Astrocyte (in vitro differentiated cells and primary cell): ENCODE measurements at places on chromosomes 6 and 20. TPM values are rescaled to one million over a fixed set of nuclear protein-coding genes. Genes with fewer than 3 reads are reported as not detected.

DNA sequence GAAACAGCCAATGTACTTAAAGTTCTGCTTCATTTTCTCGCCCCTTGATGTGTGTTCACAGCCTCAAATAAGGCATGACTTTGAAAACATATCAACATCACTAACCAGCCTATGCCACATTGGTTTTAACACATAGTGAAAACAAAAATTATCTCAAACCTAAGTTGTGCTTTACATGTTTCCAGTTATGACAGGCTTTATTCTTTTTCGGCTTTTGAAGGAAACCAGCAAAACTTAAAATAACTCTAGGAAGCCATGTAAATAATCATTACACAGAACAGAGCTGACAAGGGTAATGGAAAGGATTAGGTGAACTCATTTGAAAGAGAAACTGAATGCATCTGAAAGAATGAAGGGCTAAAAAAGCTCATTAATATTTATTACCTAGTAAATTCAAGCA, 42.1 kb downstream of the BMP5 start:
- no peak for DNase-seq

DNA sequence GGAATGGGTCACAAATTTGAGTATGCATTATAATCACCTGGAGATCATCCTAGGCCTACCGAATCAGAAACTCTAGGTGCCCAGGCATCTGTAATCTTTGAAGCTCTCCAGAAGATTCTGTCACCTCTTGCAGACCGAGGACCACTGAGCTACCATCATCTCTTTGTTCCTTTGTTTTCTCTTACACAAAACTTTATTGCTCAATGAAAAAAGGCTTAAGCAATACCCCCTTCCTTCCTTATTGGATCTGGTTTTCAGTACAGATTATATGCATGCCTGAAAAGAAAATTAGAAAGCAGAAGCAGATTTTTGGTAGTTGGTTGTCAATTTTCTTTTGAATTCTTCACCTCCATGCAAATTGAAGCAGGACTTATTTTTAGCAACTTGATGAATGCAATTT, 31.3 kb downstream of the STX11 start:
- DNase-seq, result no peak

- no peak for DNase-seq
Measured at GRCh38 chr6:26476896-26477295, 19.1 kb downstream of the BTN2A1 start.

EHMT2 gene
- 32.6 and 35.8 TPM in 2 replicates for total RNA-seq

DNA sequence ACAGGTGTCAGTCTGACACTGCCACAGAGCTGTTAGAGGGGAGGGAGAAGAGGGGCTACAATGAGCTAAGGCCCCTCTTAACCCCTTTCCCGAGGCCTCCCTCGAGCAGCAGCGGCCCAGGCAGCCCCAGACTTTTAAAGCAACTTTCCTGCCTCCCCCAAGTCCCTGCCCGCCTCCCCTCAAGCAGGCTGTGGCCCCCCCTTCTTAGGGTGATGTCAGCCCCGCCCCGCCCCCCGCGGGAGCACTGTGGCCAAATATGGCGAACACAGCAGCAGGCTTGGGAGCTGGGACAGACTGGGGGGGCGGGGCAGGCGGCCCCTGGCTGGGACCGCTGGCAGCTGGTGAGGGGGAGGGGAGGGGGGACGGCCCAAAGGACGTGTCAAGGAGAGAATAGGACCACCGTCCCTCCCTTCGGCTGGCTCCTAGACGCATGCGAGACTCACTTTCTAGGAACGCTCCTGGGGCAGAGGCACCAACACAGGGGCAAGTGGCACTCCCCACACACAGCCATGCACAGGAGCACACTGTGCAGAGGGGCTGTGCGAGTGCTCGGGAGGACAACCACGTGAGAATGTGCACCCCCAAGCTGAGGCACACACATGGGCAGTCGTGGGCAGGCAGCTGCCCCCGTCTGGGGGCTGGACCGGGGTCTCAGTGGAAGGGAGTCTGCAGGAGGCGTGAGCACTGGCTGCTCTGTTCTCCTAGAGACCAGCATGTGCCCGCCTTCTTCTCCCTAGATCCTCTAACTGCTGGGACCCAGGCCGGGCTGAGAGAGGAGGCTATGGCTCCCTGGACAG, 6.7 kb downstream of the TEAD3 start:
- peak; percentile 67 for DNase-seq

DNA sequence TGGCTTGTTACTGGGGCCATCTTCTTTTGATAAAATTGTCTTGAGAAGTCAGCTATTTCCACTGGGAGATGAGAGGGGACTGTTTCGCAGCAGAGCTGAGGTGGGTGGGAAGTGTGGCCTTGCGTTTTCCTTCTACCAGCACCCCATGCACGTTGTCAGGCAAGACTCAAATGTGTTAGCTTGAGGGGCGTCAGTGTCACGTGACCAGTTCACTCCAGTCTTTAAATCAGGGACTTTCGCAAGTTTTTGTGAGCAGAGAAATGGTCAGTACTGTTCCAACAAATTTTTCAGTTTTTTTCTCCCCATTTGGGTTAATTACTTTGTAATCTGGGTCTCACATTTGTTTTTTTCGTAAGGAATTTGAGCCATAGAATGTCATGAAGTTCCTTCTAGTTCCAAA, 20.7 kb upstream of the ADRM1 start:
- no peak for DNase-seq

- no peak for DNase-seq
Measured at GRCh38 chr6:160412993-160413392, 64.8 kb downstream of the SLC22A3 start.

SLC32A1 gene
- total RNA-seq, result not detected in 2 replicates

DNA sequence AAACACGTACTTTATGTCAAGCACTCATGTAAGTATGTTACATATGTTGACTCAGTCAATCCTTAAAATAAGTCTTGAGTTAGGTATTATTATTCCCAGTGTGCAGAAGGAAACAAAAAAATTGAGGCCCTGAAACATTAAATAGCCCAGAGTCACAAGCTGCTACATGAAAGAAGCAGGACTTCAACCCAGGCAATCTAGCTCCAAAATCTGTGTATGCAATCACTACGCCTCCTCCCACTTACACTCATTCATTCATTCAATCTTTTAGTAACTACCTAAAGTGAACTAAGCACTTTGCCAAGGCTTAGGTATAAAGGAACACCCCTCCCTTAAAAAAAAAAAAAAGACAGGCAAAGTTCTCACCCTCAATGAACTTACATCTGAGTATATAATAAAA, 9.3 kb downstream of the ARHGAP18 start:
- DNase-seq, result no peak

DNA sequence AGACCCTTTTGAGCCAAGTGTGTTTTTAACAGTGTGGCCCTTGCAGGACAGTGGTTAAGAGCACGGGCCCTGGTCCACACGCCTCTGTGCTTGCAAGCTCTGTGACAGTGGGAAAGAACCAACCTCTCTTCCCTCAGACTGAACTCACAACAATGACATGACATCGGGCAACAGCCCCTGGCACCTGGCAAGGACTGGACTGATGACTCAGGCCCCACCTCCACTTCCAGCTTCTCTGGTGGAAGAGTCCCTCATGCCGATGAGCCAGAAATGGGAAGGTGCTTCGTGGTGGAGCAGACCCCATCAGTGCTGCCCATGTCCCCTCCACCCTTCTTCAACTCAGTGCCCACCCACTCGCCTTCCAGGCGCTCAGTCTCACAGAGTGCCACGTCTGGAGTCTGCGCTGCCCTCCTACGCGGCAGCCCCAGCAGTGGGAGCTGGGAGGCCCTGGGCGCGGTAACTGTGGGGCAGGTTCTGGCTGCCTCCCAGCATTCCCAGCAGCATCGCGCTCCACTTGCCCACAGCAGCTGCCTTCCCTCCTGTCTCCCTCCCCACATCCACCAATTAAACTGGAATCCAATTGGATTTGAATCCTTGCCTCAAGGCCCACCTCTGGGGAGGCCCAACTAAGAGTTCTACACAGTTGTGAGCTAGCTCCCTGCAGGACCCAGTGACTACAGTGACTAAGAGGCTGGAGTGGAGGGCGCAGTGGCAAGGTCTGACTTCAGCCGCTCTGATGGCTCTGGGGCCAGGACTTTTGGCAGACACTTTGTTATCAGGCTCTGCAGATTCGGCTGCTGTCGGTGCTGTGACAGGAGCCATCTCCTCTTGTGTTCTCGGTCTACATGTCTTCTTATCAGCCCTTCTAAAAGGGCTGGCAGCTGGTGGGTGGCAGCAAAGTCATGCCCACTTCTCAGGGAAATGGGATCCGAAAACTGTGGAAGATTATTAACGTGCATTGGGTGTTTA, 156.8 kb upstream of the MLN start:
- no peak for DNase-seq

ECT2L gene
- not detected in 2 replicates for total RNA-seq

DNA sequence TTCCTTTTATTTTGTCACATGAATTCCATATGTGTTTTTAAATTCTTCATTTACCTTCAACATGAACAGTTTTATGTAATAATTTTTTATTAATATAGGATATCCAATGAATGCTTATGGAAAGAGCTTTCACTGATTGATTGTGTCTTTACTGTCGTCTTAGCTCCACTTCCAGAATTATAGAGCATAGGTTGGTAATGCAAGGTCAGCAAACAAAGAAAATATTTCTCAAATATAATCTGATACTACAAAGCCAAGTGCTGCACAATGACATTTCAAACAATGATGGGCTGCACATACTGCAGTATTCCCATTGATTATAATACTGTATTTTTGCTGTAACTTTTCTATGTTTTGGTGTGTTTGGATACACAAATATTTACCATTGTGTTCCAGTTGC, 275.7 kb upstream of the RSPO3 start:
- no peak for DNase-seq

SLC22A1 gene
- total RNA-seq, result 2.1 and 3.2 TPM in 2 replicates

DNA sequence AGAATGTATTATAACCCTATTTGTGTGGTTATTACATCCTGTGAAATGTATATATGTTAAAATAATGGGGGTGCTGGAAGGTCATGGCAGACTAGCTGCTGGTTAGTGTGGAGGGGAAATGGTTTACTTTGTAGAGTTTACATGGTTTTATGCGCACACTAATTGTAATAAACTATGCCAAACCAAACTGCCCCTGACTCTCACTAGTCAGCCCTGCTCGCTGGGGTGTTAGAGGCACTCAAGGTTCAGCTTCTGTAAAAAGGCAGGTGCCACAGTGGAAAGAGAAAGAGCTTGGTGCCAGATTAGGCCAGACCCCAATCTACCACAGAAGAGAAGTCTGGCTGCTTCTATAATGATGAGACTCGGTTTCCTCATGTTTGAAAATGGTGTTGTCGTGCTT, 52.7 kb downstream of the GOPC start:
- DNase-seq, result no peak

GLP1R gene
- total RNA-seq, result not detected in 2 replicates

DNA sequence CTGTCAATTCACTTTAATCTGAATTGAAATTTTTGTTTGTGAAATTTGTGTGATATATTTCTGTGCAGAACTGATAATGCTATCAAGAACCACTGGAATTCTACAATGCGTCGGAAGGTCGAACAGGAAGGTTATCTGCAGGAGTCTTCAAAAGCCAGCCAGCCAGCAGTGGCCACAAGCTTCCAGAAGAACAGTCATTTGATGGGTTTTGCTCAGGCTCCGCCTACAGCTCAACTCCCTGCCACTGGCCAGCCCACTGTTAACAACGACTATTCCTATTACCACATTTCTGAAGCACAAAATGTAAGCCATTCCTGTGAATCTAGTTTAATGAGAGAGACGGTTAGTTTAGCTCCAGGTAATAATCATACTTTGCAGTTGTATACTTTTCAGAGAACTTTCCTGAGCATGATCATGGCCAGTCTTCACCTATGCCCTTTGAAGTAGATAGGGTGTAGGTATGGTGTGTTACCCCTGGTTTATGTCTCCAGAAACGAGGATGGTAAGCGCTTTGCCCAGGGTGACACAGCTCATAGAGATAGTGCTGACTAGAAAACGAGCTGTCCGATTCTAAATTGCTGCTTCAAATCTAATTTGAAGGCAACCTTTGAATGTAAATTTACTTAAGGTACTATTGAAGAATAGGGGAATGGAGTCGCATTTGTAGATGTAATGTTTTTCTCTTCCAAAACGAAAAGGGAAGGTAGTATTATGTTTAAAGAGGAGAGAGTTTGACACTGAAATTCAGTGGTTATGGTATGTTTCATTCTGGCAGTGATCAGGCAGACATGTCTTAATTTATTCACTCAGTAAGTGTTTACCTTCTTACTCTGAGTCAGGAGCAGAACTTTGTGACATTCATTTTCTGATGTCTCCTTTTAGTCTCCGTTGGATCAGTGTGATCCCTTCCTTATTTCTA, 11.4 kb downstream of the MYB start:
- no peak for DNase-seq

DNA sequence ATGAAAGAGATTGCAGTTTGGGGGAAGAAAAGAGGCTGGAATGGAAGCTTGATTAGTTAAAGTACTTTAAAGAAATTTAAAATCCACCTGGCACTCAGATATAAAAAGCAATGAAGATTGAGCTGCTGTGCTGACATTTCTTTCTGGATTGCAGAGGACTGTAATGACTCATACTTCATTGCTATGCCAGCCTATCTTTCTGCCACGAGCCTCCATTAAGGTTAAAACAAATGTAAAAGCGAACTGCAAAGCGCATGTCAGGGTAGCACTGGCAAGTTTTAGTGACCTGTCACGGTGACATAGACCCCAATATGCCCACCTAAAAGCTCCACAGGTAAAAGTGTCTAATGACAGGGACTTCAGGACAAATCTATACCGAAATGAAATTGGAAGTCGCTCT, 449.6 kb downstream of the C6orf118 start:
- DNase-seq, result peak; percentile 4

GRCh38 chr6:106975738-106976064, 1.2 kb upstream of the CD24 start:
- DNase-seq, result peak; percentile 12

DNA sequence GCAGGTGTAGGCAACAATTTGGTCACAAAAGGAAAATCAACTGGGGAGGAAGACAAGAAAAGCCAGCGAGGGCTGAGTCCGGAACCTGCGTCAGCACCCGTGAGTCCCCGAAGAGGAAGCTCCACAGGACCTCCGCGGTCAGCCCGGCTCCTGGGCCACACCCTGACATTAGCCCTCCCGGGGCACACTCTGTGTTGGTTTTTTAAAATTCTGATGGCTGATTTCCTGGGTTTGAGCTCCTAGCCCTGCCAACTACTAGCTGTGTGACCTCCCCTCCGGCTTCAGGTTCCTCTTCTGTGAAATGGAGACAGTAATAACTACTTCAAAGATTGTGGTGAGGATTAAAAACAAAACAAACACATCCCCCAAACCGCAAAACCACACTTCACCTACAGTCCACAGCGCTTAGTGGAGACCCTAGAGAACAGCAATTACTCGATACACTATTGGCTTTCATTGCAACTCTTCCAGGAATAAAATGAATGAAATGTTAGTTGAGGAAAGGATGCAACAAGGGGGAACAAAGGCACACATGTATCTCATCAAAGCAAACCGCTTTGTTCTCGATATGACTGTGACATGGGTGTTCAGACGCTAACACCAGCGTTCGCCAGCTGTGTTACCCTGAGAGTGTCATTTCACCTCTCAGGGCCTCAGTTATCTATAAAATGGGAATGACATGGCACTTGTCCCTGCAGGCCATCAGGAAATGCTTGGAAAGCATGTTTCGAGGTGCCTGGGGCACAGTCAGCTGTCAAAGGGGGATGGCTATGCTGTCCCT, 985 bp downstream of the ZBP1 start:
- no peak for DNase-seq
